RKO (cell line): ENCODE measurements at places on chromosomes 11 and 22.
A peak's percentile ranks its signal among the peaks of the same experiment; 100 is the strongest.

GRCh38 chr11:17930544-17931125 is 82.2 kb downstream of the SERGEF start:
- DNase-seq: no peak

DNA sequence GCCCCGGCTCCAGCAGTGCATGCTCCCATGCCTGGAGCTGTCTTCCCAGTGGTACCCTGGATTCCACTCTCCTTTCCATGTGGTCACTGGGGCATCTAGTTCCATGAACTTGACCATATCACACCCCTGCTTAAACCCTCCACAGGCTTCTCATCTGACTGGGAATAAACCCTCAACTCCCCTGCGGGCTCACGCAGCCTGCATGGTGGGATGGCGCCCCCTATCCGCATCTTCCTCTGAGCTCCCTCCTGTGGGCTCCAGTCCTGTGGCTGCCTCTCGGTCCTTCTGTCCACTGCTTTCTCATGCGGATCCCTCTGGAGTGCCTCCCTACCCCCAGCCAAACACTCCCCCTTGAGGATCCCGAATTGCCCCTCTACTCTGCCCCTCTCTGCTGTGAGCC is 41.4 kb upstream of the TTLL12 start:
- DNase-seq: no peak

DNA sequence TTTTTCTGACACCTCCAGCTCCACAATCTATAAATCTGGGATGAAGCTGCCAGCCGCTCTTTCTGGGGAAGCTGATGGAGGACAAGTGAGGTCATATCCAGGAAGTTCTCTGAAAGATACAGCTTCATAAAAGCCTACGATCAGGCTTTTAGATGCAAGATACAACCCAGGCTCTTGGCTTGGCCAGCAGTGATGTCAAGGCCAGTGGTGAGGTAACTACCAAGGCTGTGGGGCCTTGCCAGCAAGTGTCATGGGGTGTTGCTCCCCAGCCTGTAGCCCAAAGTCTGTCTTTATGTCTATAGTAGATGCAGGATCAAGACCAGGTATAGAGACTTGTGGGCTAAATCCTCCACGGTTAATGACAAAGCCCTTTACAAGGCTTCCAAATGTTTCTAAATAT is 70.1 kb upstream of the TIMP3 start:
- DNase-seq: no peak

DNA sequence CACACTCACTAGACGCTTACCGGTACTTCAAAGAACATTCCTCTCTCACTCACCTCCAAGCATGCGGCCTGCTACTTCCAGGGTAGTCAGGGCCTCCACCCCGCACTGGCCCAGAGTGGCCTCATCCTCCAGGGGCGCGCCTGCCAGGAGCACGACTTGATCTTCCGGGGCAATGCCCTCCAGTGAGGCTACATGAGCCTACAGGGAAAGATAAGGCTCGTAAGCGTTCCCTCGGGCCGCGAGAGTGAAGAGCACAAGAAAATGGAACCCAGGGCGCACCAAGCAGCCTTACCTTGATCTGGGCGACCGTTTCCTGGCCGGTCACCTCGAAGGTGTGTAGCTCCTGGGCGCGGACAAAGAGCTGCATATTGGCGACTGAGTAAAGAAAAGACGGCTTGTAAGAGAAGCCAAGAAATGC is 478 bp downstream of the FAU start:
- peak; percentile 63 for DNase-seq

DNA sequence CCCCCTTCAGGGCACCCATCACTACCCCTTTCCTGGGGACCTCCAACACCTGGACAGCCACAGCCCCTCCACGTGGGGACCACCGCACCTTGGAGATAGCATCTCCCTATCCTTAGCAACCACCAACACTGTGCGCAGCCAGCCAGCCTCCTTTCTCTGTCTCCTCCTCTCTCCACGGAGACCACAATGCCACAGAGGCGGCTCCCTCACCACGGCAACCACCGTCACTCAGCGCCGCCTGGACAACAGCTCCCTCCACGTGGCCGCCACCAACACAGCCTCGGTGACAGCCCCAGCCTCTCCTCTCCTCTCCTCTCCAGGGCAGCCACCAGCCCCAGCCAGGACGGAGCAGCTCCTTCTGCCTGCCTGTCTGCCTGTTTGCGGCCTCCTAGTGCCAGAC is 10.5 kb downstream of the ELFN2 start:
- no peak for DNase-seq

DNA sequence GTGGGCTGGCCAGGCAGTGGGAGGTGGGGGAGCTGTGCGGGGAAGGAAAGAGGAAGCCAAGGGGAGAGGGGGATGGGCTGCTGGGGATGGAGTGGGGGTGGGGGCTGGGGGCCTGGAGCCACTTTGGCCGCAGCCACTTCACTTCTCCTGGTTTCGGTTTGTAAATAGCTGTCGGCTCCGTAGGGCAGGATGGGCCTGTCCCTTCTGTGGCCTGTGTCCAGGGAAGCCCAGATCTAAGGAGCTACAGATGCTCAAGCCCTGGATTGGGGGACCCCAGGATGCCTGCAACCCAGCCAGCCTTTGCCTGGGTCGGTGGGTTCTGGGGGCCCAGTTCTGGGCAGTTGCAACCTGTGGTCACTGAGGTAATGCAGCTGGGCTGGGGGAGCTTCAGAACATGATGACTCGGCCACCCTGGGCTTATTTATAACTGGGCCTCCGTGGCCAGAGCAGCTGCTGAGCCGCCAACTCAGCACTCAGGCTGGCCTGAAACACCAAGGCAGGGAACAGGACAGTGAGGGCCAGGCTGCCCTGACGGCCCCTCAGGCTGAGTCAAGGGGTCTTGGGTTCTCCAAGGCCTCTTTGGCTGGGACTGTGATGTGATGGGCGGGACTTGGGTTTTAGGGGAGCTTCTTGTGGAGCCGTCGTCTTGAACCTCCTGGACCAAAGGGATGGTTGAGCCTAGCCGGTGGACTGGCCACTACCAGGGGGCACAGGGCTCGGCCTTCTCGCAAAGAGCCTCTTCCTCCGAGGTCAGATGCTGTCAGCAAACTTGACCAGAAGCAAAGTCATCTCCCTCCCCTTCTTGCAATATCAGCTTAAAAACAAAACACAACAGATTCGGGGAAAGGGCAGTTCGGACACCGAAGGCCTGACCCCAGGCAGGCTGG is 15.0 kb upstream of the SLC39A13 start:
- no peak for DNase-seq

DNA sequence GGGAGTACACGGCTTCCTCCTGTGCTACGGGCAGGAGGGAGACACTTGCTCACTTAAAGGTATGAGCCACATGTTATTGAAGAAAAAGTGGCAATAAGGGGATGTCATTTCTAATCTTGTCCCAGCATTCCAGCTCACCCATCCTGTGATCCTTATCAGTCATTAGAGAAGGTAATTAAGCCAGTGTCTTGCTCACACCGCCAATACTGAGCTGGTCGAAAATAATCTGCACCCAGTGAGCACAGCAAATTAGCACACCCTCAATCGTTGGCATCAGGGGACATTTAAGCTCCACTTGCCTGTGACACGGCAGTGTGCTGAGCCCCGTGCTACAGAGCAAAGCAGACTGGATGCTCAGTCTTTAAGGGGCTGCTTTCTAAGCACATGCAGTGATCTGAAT is 510.7 kb downstream of the OPCML start:
- DNase-seq: no peak

DNA sequence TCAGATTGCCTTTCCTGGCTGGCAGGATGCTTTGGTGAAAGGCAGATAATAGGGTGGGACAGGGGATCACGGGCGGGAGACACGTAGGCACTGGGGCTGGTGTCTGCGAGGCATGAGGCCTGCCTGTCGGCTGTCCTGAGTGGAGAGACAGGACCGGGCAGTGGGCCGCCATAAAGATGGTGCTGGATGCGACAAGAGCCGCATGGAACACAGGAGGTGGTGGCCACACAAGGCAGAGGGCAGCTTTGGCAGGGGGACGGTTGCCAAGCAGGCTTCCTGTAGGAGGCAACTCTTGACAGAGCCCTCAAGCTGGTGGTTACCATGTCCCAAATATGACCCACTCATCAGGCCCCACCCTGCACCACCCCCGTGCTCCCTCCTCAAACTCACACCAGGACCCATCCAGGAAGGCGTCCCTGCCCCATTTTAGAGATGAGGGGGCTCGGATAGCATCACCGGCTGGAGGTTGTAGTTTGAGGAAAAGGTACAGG is 4.9 kb upstream of the PPARA start:
- DNase-seq: no peak

GRCh38 chr22:40453671-40454070 is 83.3 kb downstream of the SGSM3 start:
- DNase-seq: no peak

GRCh38 chr11:65432686-65433582 is 10.3 kb downstream of the NEAT1 start:
- peak; percentile 77 for DNase-seq

GRCh38 chr11:3190600-3190999 is 25.5 kb upstream of the OSBPL5 start:
- no peak for DNase-seq
